ENCODE measurements at places on chromosomes 6 and 20.

DNA sequence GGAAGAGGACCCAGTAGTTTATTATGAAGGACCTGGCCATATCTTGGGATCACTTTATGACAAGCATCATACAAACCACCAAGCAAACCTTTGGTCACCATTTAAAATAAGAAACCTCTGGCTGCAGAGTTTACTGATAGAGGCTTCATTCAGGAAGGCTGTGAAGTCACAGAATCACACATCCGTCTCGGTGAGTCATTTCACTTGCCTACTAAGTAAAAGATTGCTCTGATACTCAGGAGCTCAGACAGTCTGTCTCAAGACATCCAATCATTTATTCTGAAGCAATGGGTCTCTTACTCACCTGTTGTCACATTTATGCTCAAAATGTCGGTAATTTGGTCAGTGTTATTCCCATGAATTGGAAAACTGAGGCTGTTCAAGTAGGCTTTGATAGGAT lies 33.7 kb downstream of the ADGRF5 start:
- no peak overlapping the region for H3K27ac ChIP-seq
- H3K4me3 ChIP-seq, result no peak overlapping the region
- no peaks in the 10 kb centered on the region for H3K4me1 ChIP-seq
- H3K27me3 ChIP-seq, result no peaks in the 10 kb centered on the region

DNA sequence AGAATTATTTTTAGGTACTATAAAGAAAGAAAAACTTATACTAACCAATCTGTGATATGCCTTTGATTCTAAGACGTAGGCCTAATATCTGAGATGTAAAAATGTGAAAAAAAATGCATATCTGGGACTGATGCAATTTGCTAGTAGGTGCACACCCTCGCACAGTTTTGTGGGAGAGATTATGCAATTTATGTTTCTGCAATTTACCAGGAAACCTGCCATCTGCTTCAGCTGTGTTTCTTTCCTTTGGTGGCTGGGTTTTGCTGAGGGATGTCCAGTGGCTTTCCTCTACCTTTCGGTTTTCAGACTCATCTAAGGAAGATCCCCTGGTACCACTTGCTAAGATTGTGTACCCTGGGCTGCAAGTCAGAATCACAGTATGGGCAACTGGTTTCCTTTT lies 186.9 kb downstream of the ZFP64 start:
- H3K4me3 ChIP-seq, result no peak overlapping the region
- H3K27me3 ChIP-seq, result no peaks in the 10 kb centered on the region
- H3K27ac ChIP-seq, result no peak overlapping the region
- DNase-seq, result peak; percentile 39
- H3K4me1 ChIP-seq, result no peaks in the 10 kb centered on the region
- no peaks in the 10 kb centered on the region for H3K36me3 ChIP-seq

- H3K4me1 ChIP-seq, result peaks cover 52% of the 10 kb centered on the region
- no peaks in the 10 kb centered on the region for H3K27me3 ChIP-seq
- no peak overlapping the region for H3K4me3 ChIP-seq
- peak overlapping the region; percentile 39 for H3K27ac ChIP-seq
- DNase-seq, result no peak
- no peaks in the 10 kb centered on the region for H3K36me3 ChIP-seq
Measured at GRCh38 chr20:36847009-36847709, 28.8 kb upstream of the TLDC2 start.

DNA sequence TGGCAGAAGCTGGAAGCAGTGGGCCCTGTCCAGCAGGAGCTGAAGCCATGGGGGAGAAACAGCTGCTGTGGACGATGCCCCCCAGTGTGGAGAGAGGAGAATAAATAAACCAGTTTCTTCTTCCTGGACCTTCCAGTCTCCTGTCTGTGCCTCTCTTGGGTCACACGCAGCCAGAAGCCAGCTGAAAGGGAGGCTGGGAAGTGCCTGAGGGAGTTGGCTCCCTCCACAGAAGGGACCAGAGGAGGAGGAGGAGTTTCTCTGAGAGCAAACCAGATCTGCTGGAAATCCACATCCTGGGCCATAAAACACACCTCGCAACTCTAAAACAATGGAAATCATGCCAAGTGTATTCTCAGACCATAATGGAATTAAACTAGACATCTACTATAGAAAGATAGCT lies 577.0 kb downstream of the CDH26 start:
- no peaks in the 10 kb centered on the region for H3K27me3 ChIP-seq
- no peak overlapping the region for H3K27ac ChIP-seq
- H3K4me1 ChIP-seq, result no peaks in the 10 kb centered on the region
- H3K36me3 ChIP-seq, result no peaks in the 10 kb centered on the region
- H3K4me3 ChIP-seq, result no peak overlapping the region

DNA sequence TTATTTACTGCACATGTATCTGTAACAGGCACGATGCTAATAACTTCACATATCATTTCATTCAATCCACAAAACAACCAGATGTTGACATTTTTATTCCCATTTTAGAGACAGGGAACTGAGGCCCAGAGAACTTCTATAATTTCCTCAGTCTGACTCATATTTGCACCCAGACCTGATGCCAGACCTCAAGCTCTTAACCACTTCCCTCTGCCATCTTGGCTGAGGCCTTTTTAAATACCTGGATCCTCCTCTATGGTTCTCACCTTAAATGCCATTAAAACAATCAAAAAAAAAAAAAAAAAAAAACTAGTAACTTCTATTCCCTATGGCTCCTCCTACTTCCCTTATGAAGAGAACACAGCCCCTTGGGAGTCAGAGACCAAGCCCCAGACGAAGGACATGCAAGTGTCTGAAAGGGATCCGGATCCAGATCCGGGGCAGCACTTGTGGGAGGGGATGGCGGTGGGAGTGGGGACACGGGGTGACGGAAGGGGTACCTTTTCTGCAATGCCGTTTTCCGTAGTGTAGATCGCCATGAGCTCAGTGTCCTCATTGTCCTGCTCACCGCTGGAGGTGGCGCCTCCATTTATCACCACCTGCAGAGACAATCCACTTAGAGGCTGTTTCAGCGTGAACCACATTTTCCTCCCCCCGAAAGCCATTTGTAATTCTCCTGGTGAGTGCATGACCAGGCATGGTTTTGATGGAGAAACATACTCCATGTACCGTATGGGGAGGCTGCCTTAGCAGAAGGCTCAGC lies 88.7 kb downstream of the SLC23A2 start:
- H3K4me3 ChIP-seq, result no peak overlapping the region
- H3K27ac ChIP-seq, result no peak overlapping the region
- no peaks in the 10 kb centered on the region for H3K4me1 ChIP-seq
- peaks cover 8% of the 10 kb centered on the region for H3K36me3 ChIP-seq
- H3K27me3 ChIP-seq, result no peaks in the 10 kb centered on the region
